ENCODE measurements at places on chromosomes 11 and 22. TPM values are rescaled to one million over a fixed set of nuclear protein-coding genes. Genes with fewer than 3 reads are reported as not detected.

DNA sequence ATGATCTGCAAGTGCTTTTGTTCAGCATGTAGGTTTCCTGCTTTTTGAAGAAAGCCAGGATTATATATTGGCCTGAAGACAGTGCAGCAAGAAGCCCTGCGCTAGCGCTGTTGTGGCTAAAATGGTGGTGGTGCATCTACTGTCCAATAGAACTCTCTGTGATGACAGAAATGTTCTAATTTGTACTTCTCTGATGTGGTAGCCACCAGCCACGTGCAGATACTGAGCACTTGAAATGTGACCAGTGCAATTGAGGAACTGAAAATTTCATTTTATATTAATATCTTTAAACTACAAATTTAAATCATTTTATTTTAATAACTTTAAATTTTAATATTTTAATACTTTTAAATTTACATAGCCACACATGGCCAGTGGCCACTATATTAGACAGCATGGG, 73.0 kb upstream of the PAX6 start:
- DNase-seq, result no peak
- no peak overlapping the region for H3K27ac ChIP-seq
- no peak overlapping the region for H3K4me3 ChIP-seq
- H3K36me3 ChIP-seq, result no peaks in the 10 kb centered on the region
- no peaks in the 10 kb centered on the region for H3K4me1 ChIP-seq

DNA sequence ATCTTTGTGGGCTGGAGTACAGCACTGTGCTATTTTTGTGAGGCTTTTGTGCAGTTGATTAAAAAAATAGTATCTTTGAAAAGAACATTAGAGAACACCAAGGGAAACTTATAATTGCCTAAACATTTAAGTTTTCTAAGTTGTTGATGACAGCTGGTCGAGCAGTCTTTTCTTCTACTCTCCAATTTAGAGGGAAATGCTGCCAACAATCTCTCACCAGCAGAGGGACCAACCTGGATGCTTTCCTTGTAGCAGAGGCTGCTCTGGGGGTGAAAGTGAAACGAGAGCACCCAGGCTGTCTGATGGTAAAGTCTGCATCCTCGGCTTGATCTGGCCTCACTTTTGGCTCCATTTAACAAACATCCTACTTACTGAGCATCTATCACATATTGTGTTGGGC, 1286.5 kb upstream of the TENM4 start:
- no peaks in the 10 kb centered on the region for H3K4me1 ChIP-seq
- H3K4me3 ChIP-seq, result no peak overlapping the region
- H3K36me3 ChIP-seq, result no peaks in the 10 kb centered on the region
- no peak overlapping the region for H3K27ac ChIP-seq

- H3K27ac ChIP-seq, result no peak overlapping the region
- DNase-seq, result no peak
- no peaks in the 10 kb centered on the region for H3K27me3 ChIP-seq
These were observed 801.7 kb downstream of the BRD1 start for GRCh38 chr22:49025791-49026493.

SNX15 gene
- 24.4 TPM for total RNA-seq

GRCh38 chr11:2533587-2534133, 88.9 kb downstream of the KCNQ1 start:
- H3K4me1 ChIP-seq, result peaks cover 16% of the 10 kb centered on the region
- peak overlapping the region; percentile 83 for H3K27ac ChIP-seq
- H3K4me3 ChIP-seq, result peak overlapping the region; percentile 81
- H3K36me3 ChIP-seq, result no peaks in the 10 kb centered on the region
- H3K27me3 ChIP-seq, result peaks cover 14% of the 10 kb centered on the region

GRCh38 chr11:61613051-61613450, 32.2 kb upstream of the SYT7 start:
- H3K4me3 ChIP-seq, result no peak overlapping the region
- H3K27me3 ChIP-seq, result peaks cover 34% of the 10 kb centered on the region
- H3K4me1 ChIP-seq, result peaks cover 28% of the 10 kb centered on the region
- H3K27ac ChIP-seq, result no peak overlapping the region
- H3K36me3 ChIP-seq, result 0 out of 2 replicates have a peak, but pooled peaks cover 5% of the 10 kb centered on the region

GRCh38 chr22:19446603-19447329, 745 bp downstream of the C22orf39 start:
- H3K36me3 ChIP-seq, result peaks cover 12% of the 10 kb centered on the region
- H3K27ac ChIP-seq, result peak overlapping the region; percentile 50
- peaks cover 22% of the 10 kb centered on the region for H3K4me1 ChIP-seq
- DNase-seq, result no peak
- peaks cover 5% of the 10 kb centered on the region for H3K27me3 ChIP-seq
- peak overlapping the region; percentile 89 for H3K4me3 ChIP-seq

RNF169 gene
- 11.9 TPM for total RNA-seq

DNA sequence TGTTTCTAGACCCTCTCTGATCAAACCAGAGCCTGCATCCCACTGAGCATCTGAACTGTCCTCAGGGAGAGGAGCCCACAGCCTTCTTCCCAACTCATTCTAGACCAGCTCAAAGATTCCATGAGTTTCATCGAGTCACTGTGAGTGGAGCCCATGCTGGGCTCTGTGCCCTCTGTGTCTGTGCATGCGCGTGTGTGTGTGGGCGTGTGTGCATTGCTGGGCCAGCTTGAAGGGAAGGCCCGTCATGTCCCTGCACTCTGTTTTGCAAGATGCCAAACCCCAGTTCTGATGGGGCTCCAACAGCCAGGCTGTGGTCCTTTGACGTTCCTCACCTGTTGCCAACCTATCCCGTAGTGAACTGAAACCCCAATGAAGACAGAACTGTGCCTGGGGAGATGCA, 7.1 kb downstream of the MPEG1 start:
- H3K36me3 ChIP-seq, result no peaks in the 10 kb centered on the region
- peaks cover 11% of the 10 kb centered on the region for H3K27me3 ChIP-seq
- H3K27ac ChIP-seq, result no peak overlapping the region

- H3K27me3 ChIP-seq, result no peaks in the 10 kb centered on the region
- no peaks in the 10 kb centered on the region for H3K36me3 ChIP-seq
- H3K4me1 ChIP-seq, result no peaks in the 10 kb centered on the region
- H3K4me3 ChIP-seq, result no peak overlapping the region
- no peak for DNase-seq
- no peak overlapping the region for H3K27ac ChIP-seq
These were observed 31.4 kb downstream of the RSPH14 start for GRCh38 chr22:23110190-23110921.

TMPRSS5 gene
- total RNA-seq, result not detected

GRCh38 chr11:9901943-9902342, 238.1 kb downstream of the SWAP70 start:
- H3K36me3 ChIP-seq, result peaks cover 43% of the 10 kb centered on the region
- H3K27ac ChIP-seq, result peak overlapping the region; percentile 56
- peaks cover 2% of the 10 kb centered on the region for H3K27me3 ChIP-seq
- DNase-seq, result no peak
- peaks cover 86% of the 10 kb centered on the region for H3K4me1 ChIP-seq

DNA sequence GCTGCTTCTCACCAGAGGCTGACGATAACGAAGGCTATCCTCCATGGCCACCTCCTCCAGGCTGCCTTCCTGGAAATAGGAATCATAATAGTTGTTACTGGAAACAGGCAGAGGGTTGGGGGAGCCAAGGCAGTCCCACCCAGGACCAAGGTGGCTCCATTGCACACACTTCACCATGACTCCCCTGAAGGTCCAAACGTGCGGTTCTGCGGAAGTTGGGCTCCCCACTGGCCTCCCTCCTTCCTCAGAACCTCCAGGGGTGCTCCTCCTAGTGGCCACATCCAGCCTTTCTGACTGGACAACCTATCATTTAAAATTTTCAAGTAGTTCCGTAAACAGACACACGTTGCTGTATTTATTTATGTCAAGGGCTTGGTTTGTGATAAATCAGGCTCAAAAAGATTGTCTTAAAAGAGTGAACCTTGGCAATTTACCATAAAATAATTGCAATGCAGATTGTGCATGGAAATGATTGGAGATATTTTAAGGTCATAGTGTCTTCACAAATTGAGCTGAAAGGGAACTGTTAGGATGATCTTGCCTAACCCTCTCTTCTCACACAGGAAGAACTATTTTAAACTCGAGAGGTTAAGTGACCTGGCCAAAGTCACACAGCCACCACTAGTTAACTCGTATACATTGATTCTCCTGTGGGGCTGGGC, 1.4 kb upstream of the TCN2 start:
- no peaks in the 10 kb centered on the region for H3K36me3 ChIP-seq
- peak; percentile 39 for DNase-seq
- H3K27me3 ChIP-seq, result peaks cover 5% of the 10 kb centered on the region
- H3K4me3 ChIP-seq, result peak overlapping the region; percentile 88
- H3K27ac ChIP-seq, result peak overlapping the region; percentile 26

ACRV1 gene
- not detected for total RNA-seq

DNA sequence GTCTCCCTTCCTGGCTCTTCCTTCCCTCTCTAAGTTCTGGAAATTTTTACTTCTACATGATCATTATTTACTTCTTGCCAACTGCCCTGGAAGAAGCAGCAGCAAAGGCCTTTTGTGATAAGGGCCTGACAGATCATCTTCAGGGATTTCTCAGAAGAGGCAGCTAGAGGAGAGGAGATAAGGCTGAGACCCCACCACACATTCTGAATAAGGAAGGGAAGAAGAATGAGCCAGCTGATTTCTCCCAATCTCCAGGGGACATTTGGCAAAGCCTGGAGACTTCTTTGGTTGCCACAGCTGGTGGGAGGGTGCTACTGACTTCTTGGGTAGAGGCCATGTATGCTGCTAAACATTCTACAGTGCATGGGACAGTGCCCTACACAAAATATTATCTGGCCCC, 122.4 kb upstream of the OR9Q1 start:
- no peak for DNase-seq
- no peaks in the 10 kb centered on the region for H3K36me3 ChIP-seq
- peaks cover 7% of the 10 kb centered on the region for H3K4me1 ChIP-seq
- H3K4me3 ChIP-seq, result no peak overlapping the region

DNA sequence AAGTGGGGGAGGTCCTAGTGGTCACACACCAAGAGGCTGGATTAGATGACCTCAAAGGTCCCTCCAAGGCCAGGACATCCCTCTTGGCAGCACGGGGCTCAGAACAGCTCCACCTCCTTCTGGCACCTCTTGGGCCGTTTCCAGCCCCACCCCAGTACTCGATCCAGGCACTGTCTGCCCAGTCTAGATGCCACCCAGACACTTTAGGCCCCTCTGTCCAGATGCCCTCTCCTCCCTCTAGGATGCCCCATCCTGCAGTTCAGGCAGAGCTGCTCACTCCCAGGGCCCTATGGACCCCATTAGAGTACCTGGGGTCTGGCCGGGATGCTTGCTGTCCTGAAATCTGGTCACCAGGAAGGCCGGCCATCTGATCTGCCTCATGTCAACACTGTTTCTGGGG, 34.7 kb upstream of the PRR5 start:
- no peak overlapping the region for H3K27ac ChIP-seq
- no peak overlapping the region for H3K4me3 ChIP-seq
- no peaks in the 10 kb centered on the region for H3K4me1 ChIP-seq

TMEM191B gene
- 0.41 TPM for total RNA-seq

DNA sequence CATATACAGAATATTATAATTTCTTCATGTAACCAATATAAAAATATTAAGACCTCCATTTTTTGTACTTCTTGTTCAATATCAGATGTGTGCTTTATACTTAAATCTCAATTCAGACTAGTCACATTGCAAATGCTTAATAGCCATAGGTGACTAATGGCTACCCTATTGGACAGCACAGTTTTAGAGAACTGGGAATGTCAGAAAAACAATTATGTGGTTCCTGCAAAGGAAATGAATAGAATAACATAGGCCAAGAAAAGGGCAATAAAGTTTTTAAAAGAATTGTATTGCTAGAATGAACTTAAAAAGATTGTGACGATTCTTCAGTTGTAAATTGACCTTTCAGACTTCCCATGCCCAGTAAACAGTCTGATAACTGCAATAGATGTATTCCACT, 843.0 kb downstream of the METTL15 start:
- DNase-seq, result no peak
- H3K27me3 ChIP-seq, result no peaks in the 10 kb centered on the region
- no peak overlapping the region for H3K27ac ChIP-seq
- no peak overlapping the region for H3K4me3 ChIP-seq
- peaks cover 14% of the 10 kb centered on the region for H3K36me3 ChIP-seq
